ENCODE measurements at places on chromosomes 11 and 22.
A peak's percentile ranks its signal among the peaks of the same experiment; 100 is the strongest.

DNA sequence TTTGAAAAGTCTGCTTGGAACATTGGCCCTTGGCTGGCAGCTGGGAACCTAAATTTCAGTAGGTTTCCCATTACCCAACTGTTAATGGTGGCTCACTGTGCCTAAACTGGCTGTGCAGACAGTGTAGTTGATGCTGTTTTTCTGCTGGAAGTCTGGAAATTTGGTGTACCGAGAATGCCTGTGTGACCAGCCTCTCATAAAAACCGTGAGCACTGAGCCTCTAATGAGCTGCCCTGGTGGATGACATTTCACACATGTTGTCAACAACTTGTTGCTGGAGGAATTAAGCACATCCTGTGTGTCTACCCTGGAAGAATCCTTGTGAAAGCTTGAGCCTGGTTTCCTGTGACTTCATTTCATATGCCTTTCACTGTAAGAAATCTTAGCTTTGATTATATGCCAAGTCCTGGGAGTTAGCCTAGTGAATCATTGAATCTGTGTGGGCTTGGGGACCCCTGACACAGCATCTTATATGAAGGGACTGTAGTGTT is 131.1 kb downstream of the LDLRAD3 start:
- DNase-seq: no peak

DNA sequence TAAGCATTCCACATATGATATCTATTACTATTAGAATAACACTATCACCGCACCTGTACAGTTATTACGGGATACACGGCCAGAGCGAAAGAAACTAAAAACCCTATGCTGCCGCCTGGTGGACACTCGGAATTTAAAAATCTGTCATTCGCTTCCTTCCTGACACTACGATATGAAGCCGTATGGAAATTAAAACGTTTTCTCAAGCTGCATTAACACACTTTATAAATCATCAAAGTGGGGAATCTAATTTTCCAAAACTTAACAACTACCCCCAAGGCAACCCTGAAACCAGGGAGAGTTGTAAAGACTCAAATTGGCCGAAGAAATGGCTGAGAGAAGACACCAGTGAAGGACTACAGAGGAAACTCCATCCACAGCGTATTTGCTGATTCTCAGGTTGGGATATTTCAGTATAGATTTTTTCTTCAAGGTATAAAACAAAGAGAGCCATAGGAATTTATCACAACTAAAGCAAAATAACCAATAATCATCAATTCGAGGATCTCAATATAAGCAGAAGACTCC is 1.4 kb downstream of the CCDC73 start:
- DNase-seq: peak; percentile 80

DNA sequence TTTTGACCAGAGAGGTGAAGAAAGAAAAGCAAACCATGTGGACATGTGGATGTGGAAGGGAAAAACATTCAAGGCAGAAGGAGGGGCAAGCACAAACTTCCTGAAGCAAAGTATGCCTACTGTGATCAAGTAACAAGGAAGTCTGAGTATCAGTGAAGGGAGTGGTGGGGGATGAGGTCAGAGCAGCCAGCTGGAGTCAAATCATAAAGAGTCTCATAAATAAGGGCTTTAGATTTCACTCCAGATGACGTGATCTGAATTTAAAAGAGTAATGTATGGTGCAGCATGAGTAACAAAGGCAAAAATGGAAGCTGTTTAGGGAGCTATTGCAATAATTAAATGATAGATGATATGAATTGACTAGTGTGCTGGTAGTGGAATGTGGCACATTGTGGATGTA is 665.4 kb upstream of the CCDC90B start:
- no peak for DNase-seq

DNA sequence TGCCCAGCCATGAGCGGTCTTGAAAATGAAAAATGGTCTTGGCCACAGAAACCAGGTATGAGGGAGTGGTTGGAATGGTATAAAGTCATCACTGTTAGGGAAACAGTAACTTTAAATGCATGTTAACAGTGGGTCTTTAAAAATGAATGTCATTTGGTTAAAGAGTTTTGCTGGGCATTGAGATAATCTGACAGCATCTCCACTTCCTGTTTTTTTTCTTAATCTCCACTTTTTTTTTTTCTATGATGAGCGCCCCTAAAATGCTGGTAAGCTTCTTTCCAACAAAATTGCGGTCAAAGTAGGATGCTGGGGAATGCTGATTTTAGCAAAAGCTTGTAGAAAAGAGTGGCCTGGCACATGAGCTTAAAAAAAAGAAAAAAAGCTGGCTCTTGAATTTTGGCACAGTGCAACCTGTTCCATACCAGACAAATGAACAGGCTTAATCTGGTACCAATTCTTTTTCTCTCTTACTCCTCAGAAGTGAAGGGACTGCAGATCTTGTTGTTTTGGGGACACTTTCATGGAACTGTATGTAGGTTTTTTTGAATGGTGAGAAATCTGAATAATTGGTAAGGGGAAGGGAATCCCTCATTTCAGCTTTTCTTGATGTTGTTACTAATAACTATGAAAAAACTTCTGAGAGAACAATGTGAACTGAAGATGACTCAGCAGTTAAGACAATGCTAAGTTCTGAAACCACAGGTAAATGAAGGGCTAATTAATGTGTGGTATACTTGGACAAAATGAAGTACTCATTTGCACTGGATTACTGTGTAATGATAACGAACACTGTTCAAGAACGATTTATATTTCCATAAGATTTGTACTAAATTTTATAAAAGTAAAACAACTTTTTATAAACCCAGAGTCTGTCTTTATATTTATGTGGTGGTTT is 3.1 kb upstream of the ARHGEF12 start:
- DNase-seq: no peak

DNA sequence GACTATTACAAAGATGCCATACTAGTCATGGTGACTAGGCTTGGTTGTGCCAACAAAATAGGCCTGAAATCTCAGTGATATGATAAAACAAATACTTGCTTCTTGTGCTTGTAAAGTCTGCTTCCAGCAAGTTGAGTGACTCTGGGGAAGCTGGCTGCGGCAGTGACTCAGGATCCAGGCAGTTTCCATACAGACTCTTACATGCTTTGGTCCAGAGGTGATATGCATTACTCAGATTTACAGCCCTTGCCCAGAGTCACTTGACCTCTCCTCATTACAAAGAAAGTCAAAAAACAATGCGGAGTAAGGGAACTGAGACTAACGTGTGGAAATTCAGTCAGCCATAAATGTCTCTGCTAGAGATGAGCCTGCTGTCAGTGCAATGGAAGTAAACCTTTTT is 387.5 kb downstream of the KCNA4 start:
- no peak for DNase-seq

DNA sequence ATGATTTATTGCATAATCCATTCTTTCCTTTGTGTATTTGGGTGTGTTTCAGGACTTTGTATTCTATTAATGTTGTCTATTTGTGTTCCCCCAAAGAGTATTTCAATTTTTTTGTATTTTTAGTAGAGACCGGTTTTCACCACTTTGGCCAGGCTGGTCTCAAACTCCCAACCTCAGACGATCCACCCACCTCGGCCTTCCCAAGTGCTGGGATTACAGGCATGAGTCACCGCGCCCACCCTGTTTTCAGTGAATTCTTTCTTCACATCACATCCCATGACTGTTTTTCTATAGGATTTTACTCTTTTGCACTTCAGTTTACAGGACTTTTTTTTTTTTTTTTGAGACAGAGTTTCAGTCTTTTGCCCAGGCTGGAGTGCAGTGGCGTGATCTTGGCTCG is 46.3 kb downstream of the RBX1 start:
- DNase-seq: no peak

DNA sequence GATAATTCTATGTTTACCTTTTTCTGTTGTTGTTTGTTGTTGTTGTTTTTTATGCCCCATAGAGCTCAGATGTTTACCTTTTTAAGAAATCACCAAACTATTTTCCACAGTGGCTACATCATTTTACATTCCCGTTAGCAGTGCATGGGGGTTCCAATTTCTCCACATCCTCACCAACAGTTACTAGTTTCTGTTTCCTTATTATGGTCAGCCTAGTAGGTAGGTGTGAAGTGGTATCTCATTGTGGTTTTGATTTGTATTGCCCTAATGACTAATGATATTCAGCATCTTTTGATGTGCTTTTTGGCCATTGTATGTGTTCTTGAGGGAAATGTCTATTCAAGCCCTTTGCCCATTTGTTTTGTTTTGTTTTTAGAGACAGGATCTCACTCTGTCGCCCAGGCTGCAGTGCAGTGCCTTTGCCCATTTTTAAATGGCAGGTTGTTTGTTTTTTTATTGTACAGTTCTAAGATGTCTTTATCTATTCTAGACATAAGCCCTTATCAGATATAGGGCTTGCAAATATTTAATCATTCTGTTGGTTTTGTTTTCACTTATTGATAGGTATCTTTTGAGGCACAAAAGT is 27.5 kb downstream of the CHEK2 start:
- no peak for DNase-seq

DNA sequence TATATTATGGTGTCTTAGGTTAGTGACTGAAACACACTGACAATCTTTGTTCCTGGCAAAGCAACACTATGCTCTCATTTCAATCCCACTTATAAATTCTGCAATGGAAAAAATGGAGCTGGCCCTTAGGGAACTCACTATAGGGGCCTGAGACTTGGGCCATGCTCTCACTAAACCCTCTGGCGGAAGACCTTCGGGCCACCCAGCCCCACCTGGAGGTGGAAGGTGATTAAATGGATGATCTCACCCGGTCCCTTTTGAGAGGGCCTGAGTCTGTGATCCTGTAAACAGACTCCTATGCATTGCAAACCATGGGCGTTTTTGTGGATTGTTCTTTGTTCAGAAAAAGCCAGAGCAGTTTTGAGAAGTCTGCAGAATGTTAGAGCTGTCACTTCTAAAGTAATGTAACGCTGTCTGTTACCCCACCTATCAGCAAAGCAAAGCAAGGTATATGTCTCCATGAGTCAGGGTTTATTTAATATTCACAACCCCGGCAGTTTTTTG is 17.0 kb upstream of the CDON start:
- no peak for DNase-seq

- DNase-seq: no peak
These were observed 32.7 kb downstream of the RIBC2 start for GRCh38 chr22:45446216-45446615.

- DNase-seq: peak; percentile 90
These were observed 88.4 kb downstream of the UBASH3B start for GRCh38 chr11:122743949-122744348.

DNA sequence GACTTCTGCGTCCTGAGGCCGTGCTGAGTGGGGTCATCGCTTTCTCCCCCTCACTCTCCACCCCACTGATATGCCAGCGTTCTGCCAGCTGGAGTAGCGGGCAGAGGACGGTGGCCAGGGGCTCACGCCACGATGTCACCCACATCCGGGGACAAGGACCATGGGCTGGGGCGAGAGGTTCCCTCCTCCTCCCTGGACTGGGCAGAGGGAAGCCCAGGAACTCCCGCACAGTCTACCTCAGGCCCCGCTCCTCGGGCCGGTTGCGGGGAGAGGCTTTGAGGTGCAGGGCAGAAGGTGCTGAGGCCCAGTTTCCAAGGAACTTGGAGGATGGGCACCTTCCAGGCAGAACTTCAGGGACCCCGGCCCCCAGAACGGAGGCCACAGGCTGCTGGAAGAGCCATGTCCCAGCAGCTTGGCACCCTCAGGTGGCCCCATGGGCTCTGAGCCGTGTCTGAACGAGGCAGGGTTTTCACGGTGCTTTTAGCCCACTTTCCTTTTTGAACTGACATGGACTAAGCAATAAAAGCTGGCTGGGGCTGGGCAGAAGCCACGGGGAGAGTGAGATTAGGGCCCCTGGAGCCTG is 25.4 kb downstream of the ADAMTS15 start:
- DNase-seq: no peak

GRCh38 chr11:42265072-42265471 is 805.6 kb upstream of the LRRC4C start:
- DNase-seq: no peak

- DNase-seq: peak; percentile 73
These were observed 110.0 kb downstream of the KIAA1671 start for GRCh38 chr22:25062386-25063085.

DNA sequence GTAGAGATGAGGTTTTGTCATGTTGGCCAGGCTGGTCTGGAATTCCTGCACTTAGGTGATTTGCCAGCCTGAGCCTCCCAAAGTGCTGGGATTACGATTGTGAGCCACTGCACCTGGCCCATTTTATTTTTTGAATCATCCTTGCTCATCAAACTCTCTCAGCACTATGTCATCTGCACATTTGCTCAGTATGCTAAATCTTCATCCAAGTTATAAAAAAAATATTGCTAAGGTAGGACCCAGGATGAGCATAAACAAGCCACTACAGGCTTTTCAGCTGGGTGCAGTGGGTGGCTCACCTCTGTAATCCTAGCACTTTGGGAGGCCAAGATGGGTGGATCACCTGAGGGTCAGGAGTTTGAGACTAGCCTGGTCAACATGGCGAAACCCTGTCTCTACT is 510.1 kb upstream of the LARGE1 start:
- DNase-seq: no peak

GRCh38 chr11:122895563-122895962 is 13.0 kb downstream of the JHY start:
- DNase-seq: no peak

All from activated CD4-positive, alpha-beta T cell treated with anti-CD3 and anti-CD28 coated beads for 36 hours (primary cell).